ENCODE measurements at places on chromosomes 13 and 19.

GRCh38 chr19:19064811-19065745 lies 1.3 kb downstream of the SLC25A42 start:
- DNase-seq, result no peak

DNA sequence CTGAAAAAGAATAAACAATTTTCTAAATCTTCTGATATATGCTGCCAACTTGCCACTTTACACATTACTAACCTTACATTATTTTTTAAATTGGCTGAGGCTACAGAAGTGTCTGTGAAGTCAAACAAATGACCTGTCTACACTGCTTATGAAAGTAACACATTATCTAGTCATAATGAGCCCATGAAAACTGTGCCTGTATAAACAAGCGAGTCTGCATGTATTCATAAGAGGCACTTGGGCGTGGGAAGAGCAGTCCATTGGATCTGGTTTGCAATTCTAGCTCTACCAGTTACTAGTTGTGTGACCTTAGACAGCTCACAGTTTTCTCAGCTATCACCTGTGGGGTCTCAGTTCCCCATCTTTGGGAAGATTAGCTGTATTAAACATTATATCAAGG lies 3.1 kb downstream of the VPS36 start:
- no peak for DNase-seq

DNA sequence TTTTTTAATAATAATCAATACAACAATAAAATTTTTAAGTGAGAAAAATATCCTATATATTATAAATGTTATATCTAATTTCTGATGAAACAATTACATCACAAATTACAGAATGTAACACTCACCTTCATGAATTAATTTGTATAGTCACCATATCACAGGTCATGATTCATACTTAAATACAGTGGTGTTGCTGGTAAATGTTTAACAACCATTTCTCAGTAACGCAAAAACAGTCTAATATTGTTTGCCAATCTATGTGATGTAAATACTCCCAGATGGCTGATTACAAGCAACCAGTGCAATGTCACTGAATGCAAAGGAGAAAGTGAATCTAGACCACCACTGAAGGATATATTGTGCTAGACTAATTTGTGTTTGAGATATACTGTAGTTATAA lies 97.5 kb downstream of the DIAPH3 start:
- DNase-seq, result no peak

- DNase-seq, result no peak
Observed at GRCh38 chr13:92670096-92670495, 556.5 kb upstream of the GPC6 start.

GRCh38 chr19:37896180-37896579 lies 10.2 kb downstream of the WDR87 start:
- DNase-seq, result no peak

- no peak for DNase-seq
Observed at GRCh38 chr13:42495751-42496150, 78.2 kb upstream of the TNFSF11 start.

GRCh38 chr13:53788286-53788685 lies 759.7 kb downstream of the OLFM4 start:
- no peak for DNase-seq

GRCh38 chr13:66634384-66634783 lies 595.8 kb downstream of the PCDH9 start:
- no peak for DNase-seq

DNA sequence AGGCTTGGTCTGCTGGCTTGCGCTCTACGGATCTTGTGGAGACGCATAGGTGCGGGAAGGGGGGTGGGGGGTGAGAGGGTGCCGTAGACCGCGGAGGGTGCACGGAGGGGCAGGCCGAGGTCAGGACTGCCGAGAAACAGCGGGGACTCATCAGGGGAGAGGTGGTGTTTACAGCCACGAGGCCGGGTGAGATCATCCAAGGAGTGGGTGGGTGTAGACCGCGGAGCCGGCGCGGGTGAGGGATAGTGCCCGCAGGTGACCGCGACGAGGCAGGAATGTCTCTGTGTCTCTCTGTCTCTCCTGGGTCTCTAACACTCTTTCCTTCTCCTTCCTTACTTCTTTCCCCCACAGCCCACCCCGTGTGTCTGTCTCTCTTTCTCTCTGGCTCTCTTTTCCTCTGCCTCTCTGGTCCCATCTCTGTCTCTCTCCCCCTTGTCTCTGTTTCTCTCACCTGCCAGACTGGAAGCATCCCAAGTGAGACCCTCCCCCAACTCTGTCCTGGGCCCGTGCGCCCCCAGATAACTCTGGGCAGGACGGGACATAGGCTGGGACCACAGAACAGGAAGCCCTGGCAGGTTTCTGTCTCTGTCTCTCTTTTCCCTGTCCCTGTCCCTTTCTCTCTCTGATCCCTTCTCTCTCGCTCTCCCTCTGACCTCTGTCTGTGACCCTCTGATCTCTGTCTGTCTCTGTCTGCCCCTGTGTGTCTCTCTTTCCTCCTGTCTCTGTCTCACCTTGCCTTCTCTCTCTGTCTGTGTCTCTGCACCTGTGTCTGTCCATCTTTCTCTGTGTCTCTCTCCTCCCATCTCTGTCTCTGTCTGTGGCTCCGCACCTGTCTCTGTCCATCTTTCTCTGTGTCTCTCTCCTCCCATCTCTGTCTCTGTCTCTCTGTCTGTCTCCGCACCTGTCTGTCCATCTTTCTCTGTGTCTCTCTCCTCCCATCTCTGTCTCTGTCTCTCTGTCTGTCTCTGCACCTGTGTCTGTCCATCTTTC lies 1.8 kb upstream of the KLK4 start:
- DNase-seq, result no peak

GRCh38 chr19:4012092-4012974 lies 4.8 kb downstream of the PIAS4 start:
- no peak for DNase-seq

Measured in activated CD4-positive, alpha-beta T cell treated with anti-CD3 and anti-CD28 coated beads, Interleukin-2, amount 50 U/mL, for 24 hours (primary cell).